ENCODE measurements at places on chromosomes 13 and 19.

- no peak for DNase-seq
Observed at GRCh38 chr13:32883474-32883873, 132.7 kb upstream of the KL start.

DNA sequence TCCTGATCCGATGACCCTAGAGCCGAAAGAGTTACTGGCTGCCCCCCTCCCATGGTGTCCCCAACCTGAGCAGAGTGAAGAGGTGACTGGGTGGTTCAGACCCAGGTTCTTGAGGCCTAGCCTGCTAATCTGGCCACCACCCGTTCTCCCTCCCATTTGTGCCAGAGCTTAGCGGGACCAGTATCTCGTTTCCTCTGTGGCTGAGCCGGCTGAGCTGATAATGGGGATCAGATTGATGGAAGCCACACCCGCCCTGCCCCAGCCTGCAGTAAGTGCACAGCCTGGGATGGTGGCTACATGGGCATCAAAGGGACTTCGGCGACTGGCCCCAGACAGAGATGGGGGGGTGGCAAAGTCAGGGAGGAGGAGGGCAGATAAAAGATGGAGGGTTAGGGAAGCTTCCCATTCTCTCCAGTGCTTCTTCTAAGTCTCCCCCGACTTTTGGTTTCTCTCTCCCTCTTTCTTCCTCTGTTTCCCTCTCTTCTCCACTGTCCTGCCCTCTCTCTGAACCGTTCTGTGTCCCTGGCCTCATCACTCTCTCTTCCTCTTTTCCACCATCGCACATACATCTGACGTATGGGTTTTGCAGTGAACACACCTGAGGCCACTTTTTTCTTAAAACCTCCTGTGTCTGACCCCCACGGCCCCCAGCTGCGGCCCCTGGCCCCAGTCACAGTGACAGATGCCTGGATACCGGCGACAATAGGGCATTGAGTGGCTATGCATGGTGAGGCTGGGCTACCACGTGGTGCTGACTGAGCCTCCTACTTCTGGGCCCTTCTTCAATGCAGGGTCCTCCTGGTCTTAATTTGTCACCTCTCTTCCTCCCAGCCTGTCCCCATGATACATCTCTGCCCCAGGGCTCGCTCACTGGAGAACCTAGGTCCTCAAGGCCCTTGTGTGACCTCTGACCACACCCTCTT lies 2.4 kb downstream of the ELAVL3 start:
- DNase-seq: no peak

DNA sequence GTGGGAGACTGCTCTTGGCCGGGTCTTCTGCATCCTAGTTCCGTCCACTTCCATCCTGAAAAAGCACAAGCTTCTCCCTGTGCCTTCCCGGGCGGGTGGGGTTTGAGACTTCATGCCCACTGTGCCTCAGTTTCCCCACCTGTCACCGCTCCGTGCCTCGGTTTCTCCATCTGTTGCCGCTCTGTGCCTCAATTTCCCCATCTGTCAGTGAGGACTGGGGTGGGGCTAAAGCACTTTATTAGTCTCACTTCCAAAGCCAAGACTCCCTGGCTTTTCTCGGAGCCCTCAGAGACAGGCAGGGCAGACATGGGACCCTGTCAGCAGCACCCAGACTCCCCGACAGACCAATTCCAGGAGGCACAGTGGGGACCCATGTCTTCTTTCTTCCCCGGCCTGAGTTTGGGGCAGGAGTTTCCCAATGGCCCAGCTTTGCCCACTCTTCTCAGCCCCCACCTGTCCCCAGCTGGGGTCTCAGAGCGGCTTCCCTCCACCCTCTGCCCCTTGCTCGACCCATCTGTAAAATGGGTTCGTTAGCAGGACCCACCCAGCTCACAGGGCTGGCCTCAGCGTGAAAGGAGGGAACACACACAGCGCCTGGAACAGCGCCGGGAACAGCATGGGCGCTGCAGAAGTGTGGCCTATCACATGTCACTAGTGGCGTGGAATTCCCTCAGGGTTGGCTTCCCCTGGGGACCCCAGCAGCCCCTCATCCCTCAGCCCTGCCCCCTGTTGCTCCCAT lies 4.6 kb upstream of the PEAK3 start:
- DNase-seq: no peak

GRCh38 chr13:36903925-36904595 lies 16.0 kb downstream of the SMAD9 start:
- DNase-seq: no peak

DNA sequence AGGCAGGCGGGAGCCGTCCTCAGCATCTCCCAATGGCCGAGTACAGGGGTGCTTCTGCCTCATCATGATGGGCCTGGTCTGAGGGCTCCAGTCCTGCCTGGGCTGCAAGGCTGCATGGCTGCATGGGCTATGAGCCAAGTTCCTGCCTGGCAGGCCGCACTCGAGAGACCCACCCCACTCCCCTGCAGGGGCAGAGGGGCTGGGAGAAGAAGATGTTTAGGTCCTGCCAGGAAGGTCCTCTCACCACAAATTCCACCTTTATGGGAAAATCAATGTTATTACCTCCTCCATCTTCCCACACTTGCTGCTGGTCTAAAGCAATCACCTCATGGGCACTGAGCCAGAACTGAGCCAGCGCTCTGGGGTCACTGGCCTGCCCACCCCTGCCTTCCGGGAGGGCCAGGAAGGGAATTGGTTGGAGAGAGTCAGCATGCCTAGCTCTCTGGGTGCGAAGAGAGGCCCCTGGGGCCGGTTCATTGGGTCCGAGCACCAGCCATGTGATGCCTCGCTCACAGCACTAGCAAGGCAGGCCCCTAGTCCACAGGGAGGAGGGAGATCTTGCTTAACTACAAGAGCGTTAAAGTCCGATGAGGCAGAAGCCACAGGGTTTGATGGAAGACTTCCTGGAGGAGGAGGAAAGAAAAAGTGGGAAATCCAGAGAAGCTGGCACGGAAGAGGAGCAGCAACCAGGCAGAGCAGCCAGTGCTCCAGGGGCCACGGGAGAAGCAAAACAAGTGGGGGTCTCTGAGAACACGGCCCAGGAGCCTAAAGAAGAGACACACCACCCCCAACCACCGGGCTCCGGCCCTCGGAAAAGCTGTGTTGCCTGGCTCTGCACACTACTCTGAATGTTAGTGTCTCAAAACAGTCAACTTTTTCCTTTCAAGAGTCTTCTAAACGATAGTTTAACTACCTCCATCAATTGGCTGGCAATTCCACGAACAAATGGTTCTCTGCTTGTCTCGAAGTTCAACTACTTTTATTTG lies 63.1 kb downstream of the CEBPG start:
- no peak for DNase-seq

DNA sequence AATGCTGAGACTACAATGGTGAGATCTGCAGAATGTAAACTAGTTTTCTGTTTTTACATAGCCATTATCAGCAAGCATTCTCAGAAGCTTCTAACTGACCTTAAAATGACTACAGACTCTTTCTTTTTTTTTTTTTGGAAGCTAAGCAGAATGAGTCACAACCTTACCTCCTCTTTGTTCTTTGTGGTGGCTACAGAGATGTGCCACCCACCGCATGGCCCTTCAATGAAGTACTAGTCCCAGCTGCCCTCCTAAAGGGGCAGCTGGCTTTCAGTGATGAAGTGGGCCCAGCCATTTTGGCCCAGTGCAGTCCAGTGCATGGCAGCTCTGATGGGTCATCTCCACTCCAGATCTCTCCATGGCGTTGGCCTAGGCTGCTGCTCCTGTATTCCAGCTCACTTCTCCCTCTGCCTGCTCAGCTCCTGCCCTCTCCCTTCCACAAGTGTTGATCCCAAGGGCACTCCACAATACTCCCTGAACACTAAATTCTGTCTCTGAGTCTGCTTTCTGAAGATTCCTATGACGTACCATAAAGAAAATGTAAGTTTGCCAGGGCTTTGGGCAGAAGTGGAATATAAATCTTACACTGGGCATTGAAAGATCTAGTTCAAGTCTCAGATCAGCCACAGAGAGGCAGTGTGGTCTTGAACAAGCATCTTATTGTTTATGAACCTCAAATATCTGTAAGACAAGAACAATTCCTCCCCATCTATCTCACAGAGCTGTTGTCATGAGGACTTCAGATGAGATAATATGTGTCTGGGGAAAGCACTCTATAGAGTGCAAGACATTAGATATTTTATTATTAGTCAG lies 85.6 kb downstream of the RXFP2 start:
- no peak for DNase-seq

GRCh38 chr19:4144666-4145249 lies 8.7 kb upstream of the CREB3L3 start:
- DNase-seq: no peak

DNA sequence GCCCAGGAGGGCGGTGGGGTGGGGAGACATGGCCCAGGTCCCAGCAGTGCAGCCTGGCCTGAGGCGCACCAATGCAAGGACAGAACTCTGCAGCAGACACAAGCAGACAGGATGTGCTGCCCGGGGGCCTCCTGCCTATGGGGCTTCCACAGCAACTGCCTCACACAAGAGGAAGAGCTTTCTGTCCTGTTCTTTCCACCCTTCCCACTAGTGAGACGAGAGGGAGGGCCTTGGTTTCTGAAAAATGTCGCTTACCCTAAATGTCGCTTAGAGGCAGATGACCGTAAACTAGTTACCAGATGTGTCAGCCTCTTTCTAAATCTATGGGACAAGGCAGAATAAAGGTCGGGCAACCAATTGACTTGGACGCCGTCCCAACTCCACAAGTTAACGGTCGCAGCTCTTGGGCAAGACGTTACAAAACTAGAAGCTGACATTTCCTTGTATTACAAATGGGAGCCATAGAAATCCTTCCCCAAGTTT lies at the start of gene LAIR1:
LAIR1 (minus strand) TSS at position 157 of the 483 bp plus-strand sequence; CDS start at position 30, 127 bp downstream.
- no peak for DNase-seq

DNA sequence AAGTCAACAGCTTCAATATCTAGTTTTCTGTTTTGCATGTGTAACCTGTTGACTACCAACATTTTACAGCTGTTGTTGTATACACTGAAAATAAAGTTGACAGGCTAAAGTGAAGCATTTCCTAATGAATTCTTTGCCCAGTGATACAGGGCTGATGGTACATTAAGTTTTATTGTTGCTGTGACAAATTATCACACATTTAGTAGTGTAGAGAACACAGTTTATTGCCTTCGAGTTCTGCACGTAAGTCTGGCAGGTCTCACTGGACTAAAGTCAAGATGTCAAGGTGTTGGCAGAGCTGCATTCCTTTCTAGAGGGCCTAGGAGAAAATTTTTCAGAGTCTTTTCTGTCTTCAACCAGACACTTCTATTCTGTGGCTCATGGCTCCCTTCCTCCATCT lies 184.2 kb downstream of the SLITRK6 start:
- DNase-seq: no peak

DNA sequence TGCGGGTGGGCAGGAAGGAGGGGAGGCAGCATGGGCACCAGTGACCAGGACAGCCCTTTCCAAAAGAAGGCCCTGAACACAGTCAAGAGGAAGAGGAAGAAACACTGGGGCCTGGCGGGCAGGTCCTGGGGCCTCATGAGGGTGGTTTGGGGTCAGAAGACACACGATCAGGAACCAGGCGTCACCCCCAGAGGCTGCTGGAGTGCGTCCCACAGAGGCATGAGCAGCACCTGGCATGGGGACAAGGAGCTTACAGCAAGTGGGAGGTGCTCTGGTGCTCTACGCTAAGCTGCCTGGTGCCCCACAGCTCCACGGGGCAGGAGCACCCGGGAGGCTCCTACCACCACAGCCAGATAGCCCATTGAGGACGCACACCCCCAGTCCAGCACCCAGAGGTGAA lies 20.0 kb downstream of the ELL start:
- DNase-seq: no peak

- DNase-seq: no peak
Observed at GRCh38 chr13:40590112-40590862, 76.2 kb downstream of the FOXO1 start.

GRCh38 chr13:23357349-23357748 lies 76.2 kb downstream of the SACS start:
- no peak for DNase-seq

GRCh38 chr13:105937451-105937850 lies 598.0 kb downstream of the EFNB2 start:
- DNase-seq: no peak

DNA sequence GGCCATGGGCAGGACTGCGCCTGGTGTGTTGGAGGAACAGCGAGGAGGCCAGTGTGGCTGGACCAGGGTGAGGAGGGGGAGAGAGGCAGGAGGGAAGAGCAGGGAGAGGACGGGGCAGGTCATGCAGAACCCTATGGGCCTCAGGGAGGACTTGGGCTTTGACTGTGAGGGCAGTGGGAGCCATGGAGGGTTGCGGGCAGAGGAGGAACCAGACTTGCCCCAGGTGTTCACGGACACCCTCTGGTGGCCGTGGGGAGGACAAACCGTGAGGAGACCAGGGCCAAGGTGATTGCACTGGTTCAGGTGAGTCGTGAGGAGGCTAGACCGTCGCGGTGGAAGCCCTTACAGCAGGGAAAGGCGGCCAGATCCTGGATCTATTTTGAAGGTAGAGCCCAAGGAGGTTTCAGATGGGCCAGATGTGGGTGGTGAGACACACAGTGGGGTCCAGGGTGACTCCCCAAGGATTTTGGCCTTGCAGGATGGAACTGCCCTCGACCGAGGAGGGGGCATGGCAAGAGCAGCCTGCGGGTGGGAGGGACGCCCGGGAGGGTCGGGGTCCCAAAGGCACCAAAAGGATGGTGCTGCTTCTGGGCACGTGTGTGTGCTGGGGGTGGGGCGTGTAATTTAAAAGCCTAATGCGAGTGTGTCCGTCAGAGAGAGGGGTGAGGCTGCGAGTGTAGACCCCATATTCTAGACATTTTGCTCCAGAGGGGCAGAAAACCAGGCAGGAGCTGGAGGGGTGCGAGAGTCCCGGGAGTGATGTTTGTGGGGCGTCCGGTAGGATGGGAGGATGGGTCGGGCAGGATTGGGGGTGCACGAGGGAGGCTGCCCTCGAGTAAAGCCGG lies 2.7 kb upstream of the REXO1 start:
- no peak for DNase-seq

- DNase-seq: no peak
Observed at GRCh38 chr19:11224429-11224828, 15.0 kb upstream of the ANGPTL8 start.

GRCh38 chr13:98500963-98501421 lies 75.9 kb downstream of the STK24 start:
- DNase-seq: no peak

DNA sequence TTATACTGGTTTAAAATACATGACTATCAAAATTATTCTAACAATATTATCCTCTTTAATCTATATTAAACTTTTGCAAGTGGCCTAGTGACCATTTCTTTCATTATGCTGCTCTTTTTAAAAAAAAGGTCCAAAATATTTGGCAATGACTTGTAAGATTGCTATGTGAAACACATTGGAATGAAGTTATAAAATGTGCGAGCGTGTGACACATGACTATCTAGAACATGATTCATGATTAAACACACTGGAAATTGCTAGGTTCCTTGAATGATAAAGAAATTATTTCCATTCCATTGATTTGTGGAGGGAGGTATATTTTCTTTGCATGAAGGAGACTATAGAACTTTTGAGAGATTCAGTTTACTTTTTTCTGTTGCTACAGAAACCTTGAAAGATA lies 739.1 kb downstream of the DIAPH3 start:
- no peak for DNase-seq

GRCh38 chr19:18657590-18658365 lies 20.9 kb downstream of the KLHL26 start:
- no peak for DNase-seq

GRCh38 chr19:40407714-40408597 lies 5.2 kb downstream of the PRX start:
- DNase-seq: no peak

GRCh38 chr13:83295686-83296085 lies 586.6 kb downstream of the SLITRK1 start:
- DNase-seq: no peak

GRCh38 chr13:26878438-26878837 lies 117.9 kb upstream of the GPR12 start:
- DNase-seq: no peak

- no peak for DNase-seq
Observed at GRCh38 chr13:47017476-47017875, 120.6 kb upstream of the HTR2A start.
